Stimulated activated naive CD4-positive, alpha-beta T cell (primary cell): ENCODE measurements at places on chromosomes 3 and 15.

- no peak for DNase-seq
These were observed 25.7 kb downstream of the ZDHHC3 start for GRCh38 chr3:44950275-44950734.

- no peak for DNase-seq
These were observed 23.8 kb downstream of the RLBP1 start for GRCh38 chr15:89197503-89197971.

DNA sequence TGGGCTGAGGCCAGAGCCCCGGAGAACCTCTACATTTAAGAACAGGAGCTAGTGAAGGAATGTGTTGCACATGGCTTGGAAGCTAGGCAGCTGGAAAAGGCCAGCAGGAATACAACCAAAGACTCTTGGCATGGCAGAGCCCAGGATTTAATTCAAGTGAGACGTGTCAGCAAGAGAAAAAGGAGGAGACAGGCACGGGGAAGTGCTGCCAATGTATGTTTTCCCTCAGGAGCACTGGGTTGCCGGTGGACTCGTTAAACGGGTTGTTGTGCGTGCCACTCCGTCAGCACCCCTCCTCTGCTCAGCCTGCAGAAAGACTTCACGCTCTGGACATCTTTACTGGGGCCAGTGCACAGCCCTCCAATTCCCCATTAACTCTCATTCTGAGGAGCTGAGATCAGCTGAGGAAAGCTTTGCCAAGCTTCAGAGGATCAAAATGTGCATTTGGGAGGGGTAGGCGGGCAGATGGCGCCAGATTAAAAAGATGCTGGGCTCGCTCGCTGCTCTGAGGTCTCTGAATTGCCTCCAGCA is 103.7 kb downstream of the PDZRN3 start:
- DNase-seq: no peak

DNA sequence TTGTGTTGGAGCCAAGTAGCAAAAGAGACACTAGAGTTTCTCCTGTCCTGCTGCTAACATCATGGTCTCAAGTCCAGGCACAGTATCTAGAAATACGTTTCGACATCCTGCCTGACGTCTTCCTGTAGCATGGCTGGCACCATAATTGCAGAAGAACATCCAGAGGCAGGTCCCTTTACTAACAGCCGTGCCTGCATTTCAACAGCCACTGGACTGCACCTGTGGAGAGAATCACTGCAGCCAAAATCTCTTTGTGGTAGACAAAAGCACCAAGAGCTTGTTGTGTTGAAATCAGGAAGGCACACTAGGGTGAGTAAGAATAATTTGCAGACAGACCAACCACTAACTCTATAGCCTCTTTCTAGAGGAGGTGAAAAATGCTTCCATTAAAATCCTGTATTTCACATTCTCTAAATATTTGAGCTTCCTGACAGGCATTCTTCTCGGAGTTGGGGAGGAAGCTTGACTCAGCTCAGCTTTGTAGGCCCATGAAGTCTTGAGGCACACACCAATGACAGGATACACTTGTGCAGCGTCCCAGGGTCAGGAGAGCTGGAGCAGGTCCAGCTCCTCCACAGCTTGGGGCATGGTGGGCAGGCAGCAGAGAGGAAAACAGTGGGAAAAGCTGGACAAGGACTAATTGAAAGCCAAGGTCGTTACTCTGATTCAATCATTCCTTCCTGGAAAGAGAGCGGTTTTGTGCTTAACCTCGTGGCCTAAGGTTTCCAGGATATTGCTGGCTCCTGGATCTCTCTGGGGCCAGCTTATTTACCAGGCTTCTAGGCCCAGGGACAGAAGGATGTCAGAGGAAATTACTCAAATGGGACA is 244.9 kb downstream of the FAM43A start:
- no peak for DNase-seq

GRCh38 chr15:67180514-67181191 is 73.8 kb downstream of the AAGAB start:
- DNase-seq: no peak

- DNase-seq: no peak
These were observed 64.8 kb downstream of the SAMMSON start for GRCh38 chr3:70064194-70064779.

- DNase-seq: no peak
These were observed 6.8 kb downstream of the ARHGAP31 start for GRCh38 chr3:119300991-119301391.

DNA sequence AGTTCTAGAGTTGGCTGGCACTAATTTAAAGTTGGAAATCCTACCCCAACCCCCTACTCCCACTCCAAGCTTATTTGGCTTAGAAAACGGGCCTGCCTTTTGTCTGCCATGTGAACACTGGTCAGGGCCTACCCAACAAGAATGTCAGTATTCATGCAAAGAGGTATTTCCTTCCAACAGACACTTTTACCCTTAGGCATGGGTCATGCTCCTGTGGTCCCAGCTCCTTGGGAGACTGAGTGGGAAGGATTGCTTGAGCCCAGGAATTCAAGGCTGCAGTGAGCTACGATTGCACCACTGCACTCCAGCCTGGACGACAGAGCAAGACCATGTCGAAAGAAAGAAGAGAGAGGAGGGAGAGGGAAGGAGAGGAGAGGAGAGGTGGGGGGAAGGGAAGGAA is 137.5 kb upstream of the LRTM1 start:
- DNase-seq: no peak

- no peak for DNase-seq
These were observed 137.0 kb upstream of the C2CD4B start for GRCh38 chr15:62301993-62302675.
